Naive thymus-derived CD8-positive, alpha-beta T cell (primary cell): ENCODE measurements at places on chromosomes 5 and 9. TPM values are rescaled to one million over a fixed set of nuclear protein-coding genes. Genes with fewer than 3 reads are reported as not detected.

The CCDC69 gene
- 130 TPM for polyA plus RNA-seq

DNA sequence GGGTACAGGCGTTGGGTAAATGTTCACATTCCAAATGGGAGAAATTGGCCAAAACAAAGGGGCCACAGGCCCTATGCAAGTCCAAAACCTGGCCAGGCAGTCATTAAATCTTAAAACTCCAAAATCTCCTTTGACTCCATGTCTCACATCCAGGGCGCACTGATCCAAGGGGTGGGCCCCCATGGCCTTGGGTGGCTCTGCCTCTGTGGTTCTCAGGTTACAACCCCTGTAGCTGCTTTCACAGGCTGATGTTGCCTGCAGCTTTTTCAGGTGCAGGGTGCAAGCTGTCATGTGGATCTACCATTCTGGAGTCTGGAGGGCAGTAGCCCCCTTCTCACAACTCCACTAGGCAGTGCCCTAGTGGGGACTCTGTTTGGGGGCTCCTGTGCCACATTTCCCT, 44.8 kb downstream of the NLN start:
- H3K27me3 ChIP-seq: no peaks in the 10 kb centered on the region
- peaks cover 9% of the 10 kb centered on the region for H3K36me3 ChIP-seq
- no peaks in the 10 kb centered on the region for H3K4me1 ChIP-seq
- no peak for DNase-seq
- no peak overlapping the region for H3K4me3 ChIP-seq

The ZFP2 gene
- polyA plus RNA-seq: 0.43 TPM

The CAVIN4 gene
- not detected for polyA plus RNA-seq

The PCDHGA12 gene
- polyA plus RNA-seq: 0.06 TPM

DNA sequence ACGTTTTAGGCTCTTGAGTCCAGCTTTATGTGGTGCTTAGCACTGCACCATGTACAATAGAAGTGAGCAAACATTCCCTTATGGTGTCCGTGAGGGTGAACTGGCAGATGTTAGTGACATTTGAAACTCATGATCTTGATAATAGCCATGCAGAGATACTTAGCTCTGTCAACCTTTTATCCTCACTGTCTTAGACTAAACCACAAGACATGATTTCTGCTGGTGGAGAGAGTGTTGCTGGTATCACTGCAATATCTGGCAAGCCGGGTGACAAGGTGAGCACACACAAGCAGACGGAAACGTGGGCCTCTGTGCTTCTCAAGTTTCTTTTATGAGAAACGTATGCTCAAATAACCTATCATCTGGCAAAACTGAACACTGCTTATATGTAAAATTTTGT, 68.4 kb downstream of the CAST start:
- no peak overlapping the region for H3K4me3 ChIP-seq
- DNase-seq: no peak
- peaks cover 9% of the 10 kb centered on the region for H3K36me3 ChIP-seq
- H3K27me3 ChIP-seq: no peaks in the 10 kb centered on the region
- no peak overlapping the region for H3K27ac ChIP-seq
- H3K4me1 ChIP-seq: peaks cover 15% of the 10 kb centered on the region

DNA sequence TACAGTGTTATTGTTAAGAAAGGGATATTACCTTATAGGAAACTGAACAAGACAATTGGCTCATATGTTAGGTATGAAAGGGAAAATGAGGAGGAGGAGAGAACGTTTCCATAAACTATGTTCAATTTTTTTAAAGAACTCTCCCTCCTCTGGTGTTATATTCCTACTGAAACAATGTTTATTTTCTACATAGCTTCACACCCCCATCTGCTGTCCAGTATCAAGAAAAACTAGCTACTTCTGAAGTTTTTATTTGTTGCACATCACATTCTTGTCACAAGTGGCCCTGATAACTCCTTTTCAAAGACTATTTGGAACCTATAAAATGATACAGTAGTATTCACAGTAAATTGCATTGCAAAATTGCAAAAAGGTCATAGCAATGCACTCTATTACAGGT, 223.4 kb upstream of the FAM174A start:
- DNase-seq: no peak
- H3K27ac ChIP-seq: no peak overlapping the region
- H3K27me3 ChIP-seq: no peaks in the 10 kb centered on the region
- H3K4me1 ChIP-seq: no peaks in the 10 kb centered on the region
- no peak overlapping the region for H3K4me3 ChIP-seq
- H3K36me3 ChIP-seq: peaks cover 9% of the 10 kb centered on the region

DNA sequence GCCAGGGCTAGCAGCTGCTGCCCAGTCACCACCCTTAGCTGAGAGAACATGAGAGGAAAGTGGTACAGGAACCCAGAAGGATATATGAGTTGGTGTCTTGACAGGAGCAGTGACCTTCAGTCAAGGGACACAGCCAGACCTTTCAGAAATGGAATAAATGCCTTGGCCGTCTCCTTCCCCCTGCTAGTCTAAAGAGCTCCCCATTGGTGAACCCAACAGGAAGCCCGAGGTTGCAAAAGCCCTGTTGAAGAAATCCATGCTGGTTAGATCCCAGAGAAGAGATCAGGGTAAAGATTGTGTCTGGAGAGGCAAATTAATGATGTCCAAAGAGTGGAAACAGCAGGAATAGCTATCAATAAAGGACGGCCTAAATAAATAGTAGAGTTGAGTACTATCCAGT, 244.5 kb downstream of the NR3C1 start:
- H3K36me3 ChIP-seq: peaks cover 37% of the 10 kb centered on the region
- H3K4me3 ChIP-seq: no peak overlapping the region
- DNase-seq: no peak
- H3K27me3 ChIP-seq: no peaks in the 10 kb centered on the region
- H3K27ac ChIP-seq: no peak overlapping the region

- no peaks in the 10 kb centered on the region for H3K27me3 ChIP-seq
- H3K4me3 ChIP-seq: no peak overlapping the region
- no peaks in the 10 kb centered on the region for H3K4me1 ChIP-seq
- peaks cover 93% of the 10 kb centered on the region for H3K36me3 ChIP-seq
Measured at GRCh38 chr5:150022681-150023080, 22.1 kb downstream of the HMGXB3 start.
